A549 treated with ZK216348 at 1 μM for 4 hours (cell line): ENCODE measurements at places on chromosomes 7 and 10. TPM values are rescaled to one million over a fixed set of nuclear protein-coding genes. Genes with fewer than 3 reads are reported as not detected.

Gene DENND2A
- 0.41 to 0.80 TPM (median 0.63 TPM) in 5 replicates for total RNA-seq

Gene CFAP43
- total RNA-seq, result 0.19 to 0.38 TPM (median 0.27 TPM) in 4 of 5 replicates, not detected in the other

Gene BRI3
- total RNA-seq, result 120 to 188 TPM (median 162 TPM) in 5 replicates

Gene PDZD7
- total RNA-seq, result 0.44 to 1.2 TPM (median 0.79 TPM) in 5 replicates

Gene ADAM12
- 2.9 to 6.0 TPM (median 4.1 TPM) in 5 replicates for total RNA-seq

Gene BTBD16
- 0.22 to 0.92 TPM (median 0.58 TPM) in 5 replicates for total RNA-seq

Gene PTPRZ1
- total RNA-seq, result not detected in 5 replicates

Gene HMX3
- 0.14 TPM in 1 of 5 replicates, not detected in the others for total RNA-seq

Gene UCN3
- total RNA-seq, result not detected in 5 replicates

Gene LRRD1
- not detected in 5 replicates for total RNA-seq

Gene LYZL1
- not detected in 5 replicates for total RNA-seq

Gene CALCR
- total RNA-seq, result not detected in 5 replicates

Gene FZD1
- 1.9 to 2.6 TPM (median 2.5 TPM) in 5 replicates for total RNA-seq

Gene GPR141
- not detected in 5 replicates for total RNA-seq

Gene CALML5
- not detected in 5 replicates for total RNA-seq

Gene SFRP5
- 1.5 to 2.4 TPM (median 1.9 TPM) in 5 replicates for total RNA-seq

Gene FAM221A
- total RNA-seq, result 0.15 to 0.60 TPM (median 0.22 TPM) in 5 replicates

Gene XRCC2
- 3.0 to 5.9 TPM (median 4.5 TPM) in 5 replicates for total RNA-seq

Gene TMEM184A
- 6.8 to 14.2 TPM (median 11.3 TPM) in 5 replicates for total RNA-seq

Gene GDF10
- 0.05 to 0.19 TPM (median 0.11 TPM) in 4 of 5 replicates, not detected in the other for total RNA-seq

Gene A1CF
- total RNA-seq, result 0.07 to 0.25 TPM (median 0.08 TPM) in 3 of 5 replicates, not detected in the others

Gene CFTR
- 0.08 to 0.09 TPM in 2 of 5 replicates, not detected in the others for total RNA-seq

Gene VSTM4
- total RNA-seq, result 0.21 to 0.59 TPM (median 0.39 TPM) in 5 replicates

Gene PLAU
- 101 to 107 TPM (median 105 TPM) in 5 replicates for total RNA-seq

Gene ARL3
- 13.3 to 18.6 TPM (median 13.9 TPM) in 5 replicates for total RNA-seq

Gene COL17A1
- total RNA-seq, result 1.6 to 2.2 TPM (median 1.9 TPM) in 5 replicates

Gene VGF
- total RNA-seq, result 8.9 to 26.8 TPM (median 17.5 TPM) in 5 replicates

Gene MOGAT3
- not detected in 5 replicates for total RNA-seq

Gene SLC26A4
- 0.11 to 0.23 TPM in 2 of 5 replicates, not detected in the others for total RNA-seq

Gene C7orf57
- 0.20 to 0.67 TPM (median 0.31 TPM) in 5 replicates for total RNA-seq

Gene IMMP2L
- 15.7 to 22.2 TPM (median 17.8 TPM) in 5 replicates for total RNA-seq

Gene SYNPO2L
- not detected in 5 replicates for total RNA-seq

Gene OAT
- total RNA-seq, result 65.7 to 98.2 TPM (median 69.7 TPM) in 5 replicates

Gene ST8SIA6
- total RNA-seq, result 0.06 to 0.08 TPM in 2 of 5 replicates, not detected in the others

Gene CCL26
- 6.8 to 11.4 TPM (median 7.4 TPM) in 5 replicates for total RNA-seq

Gene TDRD1
- not detected in 5 replicates for total RNA-seq

Gene LRRC17
- not detected in 5 replicates for total RNA-seq

Gene STEAP4
- not detected in 5 replicates for total RNA-seq

Gene OLAH
- total RNA-seq, result 0.28 to 0.48 TPM (median 0.45 TPM) in 3 of 5 replicates, not detected in the others
